Globus pallidus (tissue), 1 donor: ENCODE measurements at places on chromosomes 2 and 18.
A peak's percentile ranks its signal among the peaks of the same experiment; 100 is the strongest.

- DNase-seq = peak; percentile 23
These were observed 995 bp downstream of the MBD5 start for GRCh38 chr2:148021886-148022285.

DNA sequence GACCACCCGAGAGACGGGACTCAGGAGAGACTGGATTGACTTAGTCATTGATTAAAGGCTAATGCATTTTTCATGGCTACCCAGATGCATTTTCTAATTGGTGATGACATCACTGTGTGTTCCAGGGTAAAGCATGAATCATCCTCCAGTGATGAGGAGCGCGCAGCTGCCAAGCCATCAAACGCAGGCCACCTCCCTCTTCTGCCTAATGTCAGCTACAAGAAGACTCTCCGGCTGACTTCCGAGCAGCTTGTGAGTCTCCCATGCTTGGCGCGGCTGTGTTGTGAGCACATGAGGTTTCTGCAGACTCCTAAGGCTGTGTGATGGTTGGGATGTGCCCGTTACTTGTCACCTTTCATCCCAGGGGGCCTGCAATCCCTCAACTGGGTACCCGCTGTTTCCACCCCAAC, 56.4 kb downstream of the LPIN1 start:
- no peak for DNase-seq

DNA sequence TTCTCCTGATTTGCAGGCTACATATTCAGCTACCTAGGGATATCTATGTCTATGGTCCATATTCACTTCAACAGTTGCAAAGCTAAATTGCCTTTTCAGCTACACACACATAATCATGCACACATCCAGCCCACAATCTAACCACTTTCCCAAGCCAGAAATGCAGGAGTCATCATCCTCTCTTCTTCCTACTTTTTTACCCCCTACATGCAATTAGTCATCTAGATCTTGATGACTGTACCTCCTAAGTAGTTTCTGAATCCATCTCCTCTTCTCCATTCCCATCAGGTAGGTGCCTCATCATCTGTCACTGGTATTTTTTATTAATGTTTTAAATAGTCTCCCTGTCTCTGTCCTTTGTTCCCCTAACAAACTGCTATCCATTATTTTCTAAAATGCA, 23.7 kb upstream of the SPRED2 start:
- DNase-seq = no peak

- no peak for DNase-seq
These were observed 182.7 kb downstream of the INHBB start for GRCh38 chr2:120528693-120529076.

DNA sequence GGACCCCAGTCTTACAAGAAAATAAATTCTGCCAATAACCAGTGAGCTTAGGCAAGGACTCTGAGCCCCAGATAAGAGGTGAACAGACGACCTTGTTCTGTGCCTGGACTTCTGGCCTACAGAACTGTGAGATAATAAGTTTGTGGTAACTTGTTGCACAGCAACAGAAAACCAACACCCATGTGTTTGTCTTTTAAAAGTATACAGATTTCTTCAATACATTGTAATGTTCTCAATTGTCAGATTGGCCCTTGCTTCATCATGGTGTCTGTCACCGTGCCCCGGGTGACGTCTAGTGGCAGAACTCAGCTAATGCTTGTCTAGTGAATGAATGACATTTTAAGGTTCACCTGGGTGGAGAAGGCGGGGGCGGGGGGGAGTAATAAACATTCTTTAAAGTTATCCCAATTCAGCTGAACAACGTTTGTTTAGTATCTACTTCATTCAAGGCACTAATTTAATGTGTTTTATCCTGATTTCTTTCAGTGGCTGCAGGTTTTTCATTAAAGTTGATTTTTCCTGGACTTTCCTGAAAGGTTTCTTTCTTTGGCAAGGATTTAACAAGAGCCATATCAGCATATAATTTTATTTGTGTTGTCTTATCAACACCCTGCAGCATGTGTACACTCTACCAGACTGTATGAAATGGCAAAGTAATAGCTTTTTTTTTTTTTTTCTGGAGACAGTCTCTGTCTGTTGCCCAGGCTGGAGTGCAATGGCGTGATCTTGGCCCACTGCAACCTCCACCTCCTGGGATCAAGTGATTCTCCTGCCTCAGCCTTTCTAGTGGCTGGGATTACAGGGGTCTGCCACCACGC, 123.8 kb upstream of the DLX2 start:
- no peak for DNase-seq

DNA sequence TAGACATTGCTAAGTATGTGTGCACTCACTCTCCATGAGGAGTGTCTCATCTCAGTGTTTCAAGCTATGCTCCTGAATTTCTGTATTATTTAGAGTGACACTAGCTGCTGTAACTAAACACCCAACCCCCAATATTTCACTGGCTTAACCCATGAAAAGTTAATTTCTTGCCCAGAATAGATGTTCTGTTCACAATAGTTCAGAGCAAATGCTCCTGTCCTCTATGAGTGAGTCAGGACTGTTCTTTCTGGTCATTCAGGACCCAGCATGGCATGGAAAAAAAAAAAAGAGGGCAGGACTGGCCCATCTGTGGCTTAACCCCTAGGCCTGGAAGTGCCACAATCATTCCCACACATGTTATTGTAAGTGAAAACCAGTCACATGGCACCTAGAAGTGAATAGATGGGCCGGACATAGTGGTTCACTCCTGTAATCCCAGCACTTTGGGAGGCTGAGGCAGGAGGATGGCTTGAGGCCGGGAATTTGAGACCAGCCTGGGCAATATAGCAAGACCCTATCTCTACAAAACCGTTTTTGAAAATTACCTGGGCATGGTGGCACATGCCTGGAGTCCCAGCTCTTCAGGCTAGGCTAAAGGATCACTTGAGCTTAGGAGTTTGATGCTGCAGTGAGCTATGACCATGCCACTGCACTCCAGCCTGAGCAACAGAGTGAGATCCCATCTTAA, 663.6 kb downstream of the IRS1 start:
- no peak for DNase-seq

- DNase-seq = no peak
These were observed 165.9 kb downstream of the ALPK2 start for GRCh38 chr18:58462975-58463374.
